Aorta (tissue), 5 donors: ENCODE measurements at places on chromosomes 4 and X. TPM values are rescaled to one million over a fixed set of nuclear protein-coding genes. Genes with fewer than 3 reads are reported as not detected.
A peak's percentile ranks its signal among the peaks of the same experiment; 100 is the strongest.

DNA sequence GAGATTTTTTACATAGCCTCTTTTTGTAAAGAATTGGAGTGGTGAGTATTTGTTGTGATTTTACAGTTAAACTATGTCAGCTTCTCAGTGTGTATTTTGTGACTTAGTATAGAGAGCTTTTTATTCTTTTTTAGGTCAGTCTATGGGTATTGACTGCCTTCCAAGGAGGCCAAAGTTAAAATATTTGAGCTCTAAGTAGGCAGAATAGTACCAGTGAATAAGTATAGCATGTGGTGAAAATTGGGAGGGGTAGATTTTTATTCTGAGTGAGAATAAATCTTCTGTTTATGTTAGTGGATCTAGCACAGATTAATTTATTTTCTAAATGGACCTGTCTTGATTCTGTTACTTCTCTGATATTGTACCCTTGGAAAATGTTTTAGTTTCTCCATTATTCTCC is 37.5 kb downstream of the HERC3 start:
- no peaks in the 10 kb centered on the region for H3K4me1 ChIP-seq
- H3K36me3 ChIP-seq = no peaks in the 10 kb centered on the region
- no peaks in the 10 kb centered on the region for H3K27me3 ChIP-seq

The UGT2A1 gene
- not detected for total RNA-seq

GRCh38 chrX:107659768-107660167 is 31.5 kb downstream of the PRPS1 start:
- no peak overlapping the region for H3K4me3 ChIP-seq
- DNase-seq = no peak
- H3K27ac ChIP-seq = no peak overlapping the region
- H3K4me1 ChIP-seq = no peaks in the 10 kb centered on the region

DNA sequence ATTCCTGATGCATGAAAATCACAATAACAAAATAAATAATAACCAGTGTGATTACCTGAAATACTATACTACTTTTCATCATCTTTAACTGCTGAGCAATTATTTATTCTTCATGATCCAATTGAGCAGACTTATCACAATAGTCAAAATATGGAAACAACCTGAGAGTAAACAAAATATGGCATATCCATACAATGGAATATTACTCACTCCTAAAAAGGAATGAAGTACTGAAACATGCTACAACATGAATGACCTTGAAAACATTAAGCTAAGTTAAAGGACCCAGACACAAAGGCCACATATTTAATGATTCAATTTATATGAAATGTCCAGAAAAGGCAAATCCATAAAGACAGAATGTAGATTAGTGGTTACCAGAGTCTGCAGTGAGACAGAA is 146.8 kb downstream of the MID1IP1 start:
- no peak overlapping the region for H3K4me3 ChIP-seq
- H3K36me3 ChIP-seq = no peaks in the 10 kb centered on the region
- no peaks in the 10 kb centered on the region for H3K27me3 ChIP-seq
- H3K27ac ChIP-seq = no peak overlapping the region
- H3K4me1 ChIP-seq = no peaks in the 10 kb centered on the region
- DNase-seq = no peak

DNA sequence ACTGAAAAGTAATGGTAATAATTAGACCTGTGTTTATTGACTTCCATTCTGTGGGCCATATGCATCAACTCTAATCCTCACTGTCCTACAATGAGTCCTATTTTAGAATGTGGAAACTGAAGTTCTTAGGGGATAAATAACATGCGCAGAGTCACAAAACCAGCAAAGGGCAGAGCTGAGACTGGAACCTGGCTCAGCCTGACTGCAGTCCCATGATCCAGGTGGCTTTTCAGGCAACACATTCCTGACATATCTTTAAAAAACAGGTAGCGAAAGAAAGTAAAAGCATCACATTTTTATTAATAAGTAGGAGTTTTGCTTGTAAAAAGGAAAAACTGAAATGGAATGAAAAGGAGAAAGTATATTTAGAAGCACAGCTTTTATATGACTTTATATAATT is 34.7 kb upstream of the PRSS48 start:
- no peak overlapping the region for H3K27ac ChIP-seq
- H3K4me3 ChIP-seq = no peak overlapping the region
- H3K4me1 ChIP-seq = no peaks in the 10 kb centered on the region
- no peaks in the 10 kb centered on the region for H3K36me3 ChIP-seq

DNA sequence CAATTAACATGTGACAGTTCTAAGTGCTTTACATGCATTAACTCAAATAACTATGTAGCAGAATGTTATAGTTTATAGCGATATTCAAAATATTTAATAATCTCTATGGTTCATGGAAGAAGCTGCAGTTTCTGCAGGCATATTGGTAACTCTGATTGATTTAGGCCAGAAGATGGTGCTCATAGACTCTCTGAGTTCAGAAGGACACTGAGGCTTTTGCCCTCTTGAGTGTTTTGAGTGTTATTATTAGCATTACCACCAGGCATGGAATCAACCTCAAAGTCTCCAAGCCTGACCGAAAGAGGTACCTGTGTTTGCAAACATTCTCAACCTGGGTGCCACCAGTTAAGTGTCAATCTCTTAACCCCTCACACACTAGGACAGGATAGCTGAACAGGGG is 792.3 kb upstream of the PCDH7 start:
- no peaks in the 10 kb centered on the region for H3K27me3 ChIP-seq
- no peak for DNase-seq
- H3K36me3 ChIP-seq = no peaks in the 10 kb centered on the region
- H3K4me3 ChIP-seq = no peak overlapping the region

GRCh38 chr4:26223155-26223554 is 97.7 kb upstream of the RBPJ start:
- no peaks in the 10 kb centered on the region for H3K4me1 ChIP-seq
- no peak overlapping the region for H3K27ac ChIP-seq
- H3K4me3 ChIP-seq = no peak overlapping the region
- no peaks in the 10 kb centered on the region for H3K36me3 ChIP-seq
- DNase-seq = no peak

The CCDC110 gene
- 3.8 TPM for total RNA-seq

DNA sequence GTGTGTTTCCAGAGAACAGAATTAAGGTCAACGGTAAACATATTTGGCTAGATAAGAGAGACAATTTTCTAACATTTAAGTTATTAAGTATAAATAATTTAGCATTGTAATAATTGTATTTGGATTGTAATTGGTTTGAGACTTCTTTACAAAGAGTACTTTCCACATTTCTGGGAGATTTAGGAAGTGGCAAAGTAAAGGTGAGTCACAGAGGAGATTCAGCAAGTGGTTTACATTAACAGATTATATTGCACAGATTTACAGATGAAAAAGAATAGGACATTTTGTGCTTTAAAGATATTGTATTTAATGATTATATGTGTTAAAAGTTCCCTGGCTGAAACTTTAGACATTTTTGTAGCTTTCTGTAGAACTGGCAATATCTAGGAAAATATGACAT is 584.4 kb upstream of the AADAT start:
- H3K36me3 ChIP-seq = no peaks in the 10 kb centered on the region
- no peak overlapping the region for H3K27ac ChIP-seq
- DNase-seq = no peak

GRCh38 chrX:130083107-130083490 is 27.2 kb downstream of the ELF4 start:
- no peaks in the 10 kb centered on the region for H3K4me1 ChIP-seq
- DNase-seq = no peak
- no peaks in the 10 kb centered on the region for H3K36me3 ChIP-seq
- H3K4me3 ChIP-seq = no peak overlapping the region
- H3K27me3 ChIP-seq = no peaks in the 10 kb centered on the region

DNA sequence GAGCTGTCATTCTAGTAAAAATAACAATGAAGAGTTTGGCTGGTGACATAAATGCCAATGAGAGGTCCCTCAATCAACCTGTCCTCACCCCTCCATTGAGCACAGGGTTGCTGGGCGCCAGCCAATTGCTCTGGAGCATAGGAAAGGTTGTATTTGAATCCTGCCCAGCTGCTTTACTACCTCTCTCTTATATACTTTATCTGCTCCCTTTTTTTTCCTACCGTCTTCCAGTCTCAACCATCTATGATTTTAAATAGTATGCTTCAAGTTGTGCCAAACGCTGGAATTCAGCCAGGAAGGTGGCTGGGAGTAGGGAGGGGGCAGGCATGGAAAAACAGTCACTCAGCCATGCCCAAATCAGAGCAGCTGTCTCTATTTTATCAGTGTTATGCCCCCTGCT is 153.8 kb downstream of the NR3C2 start:
- no peaks in the 10 kb centered on the region for H3K27me3 ChIP-seq
- no peak overlapping the region for H3K4me3 ChIP-seq
- no peak overlapping the region for H3K27ac ChIP-seq
- no peaks in the 10 kb centered on the region for H3K36me3 ChIP-seq

GRCh38 chr4:150348079-150348478 is 233.9 kb upstream of the MAB21L2 start:
- no peaks in the 10 kb centered on the region for H3K4me1 ChIP-seq
- no peak overlapping the region for H3K27ac ChIP-seq
- H3K4me3 ChIP-seq = no peak overlapping the region
- H3K27me3 ChIP-seq = no peaks in the 10 kb centered on the region
- no peak for DNase-seq

GRCh38 chrX:68681443-68681941 is 34.0 kb downstream of the STARD8 start:
- H3K4me3 ChIP-seq = no peak overlapping the region
- H3K4me1 ChIP-seq = no peaks in the 10 kb centered on the region
- H3K27ac ChIP-seq = no peak overlapping the region
- H3K27me3 ChIP-seq = no peaks in the 10 kb centered on the region

- H3K4me1 ChIP-seq = no peaks in the 10 kb centered on the region
- no peaks in the 10 kb centered on the region for H3K36me3 ChIP-seq
- no peak overlapping the region for H3K4me3 ChIP-seq
- H3K27ac ChIP-seq = no peak overlapping the region
- no peaks in the 10 kb centered on the region for H3K27me3 ChIP-seq
- DNase-seq = no peak
Measured at GRCh38 chr4:37629713-37630112, 56.5 kb downstream of the RELL1 start.

DNA sequence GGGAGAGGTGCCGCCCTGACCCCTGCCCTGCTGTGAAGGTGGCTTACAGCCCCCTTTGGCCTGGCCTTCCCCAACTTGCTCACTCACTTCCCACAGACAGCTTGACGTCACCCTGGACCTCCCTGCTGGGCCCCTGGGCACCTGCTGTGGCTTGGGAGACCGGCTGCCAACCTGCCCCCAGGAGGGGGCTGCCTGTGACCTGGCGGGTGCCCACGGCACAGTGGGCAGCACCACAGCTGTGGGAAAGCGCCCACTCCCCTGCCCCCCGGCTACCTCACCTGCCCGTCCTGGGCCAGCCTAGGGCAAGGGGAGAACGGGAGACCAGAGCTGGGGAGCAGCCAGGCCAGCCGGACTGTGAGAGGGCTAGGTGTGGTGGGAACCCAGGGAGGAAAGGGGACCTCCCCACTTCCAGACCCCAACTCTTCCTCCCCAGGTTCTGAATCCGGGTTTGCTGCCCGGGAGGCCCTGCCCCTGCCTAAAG is 2.4 kb upstream of the ZFP92 start:
- H3K27me3 ChIP-seq = no peaks in the 10 kb centered on the region
- peaks cover 3% of the 10 kb centered on the region for H3K4me1 ChIP-seq
- no peaks in the 10 kb centered on the region for H3K36me3 ChIP-seq
- DNase-seq = peak; percentile 53

- DNase-seq = no peak
- H3K27ac ChIP-seq = no peak overlapping the region
- no peaks in the 10 kb centered on the region for H3K27me3 ChIP-seq
- H3K36me3 ChIP-seq = no peaks in the 10 kb centered on the region
- H3K4me3 ChIP-seq = no peak overlapping the region
- no peaks in the 10 kb centered on the region for H3K4me1 ChIP-seq
Measured at GRCh38 chr4:70589785-70590184, 2.3 kb upstream of the AMBN start.

GRCh38 chrX:154064637-154065435 is 32.7 kb downstream of the MECP2 start:
- H3K36me3 ChIP-seq = no peaks in the 10 kb centered on the region
- H3K4me1 ChIP-seq = peaks cover 2% of the 10 kb centered on the region

DNA sequence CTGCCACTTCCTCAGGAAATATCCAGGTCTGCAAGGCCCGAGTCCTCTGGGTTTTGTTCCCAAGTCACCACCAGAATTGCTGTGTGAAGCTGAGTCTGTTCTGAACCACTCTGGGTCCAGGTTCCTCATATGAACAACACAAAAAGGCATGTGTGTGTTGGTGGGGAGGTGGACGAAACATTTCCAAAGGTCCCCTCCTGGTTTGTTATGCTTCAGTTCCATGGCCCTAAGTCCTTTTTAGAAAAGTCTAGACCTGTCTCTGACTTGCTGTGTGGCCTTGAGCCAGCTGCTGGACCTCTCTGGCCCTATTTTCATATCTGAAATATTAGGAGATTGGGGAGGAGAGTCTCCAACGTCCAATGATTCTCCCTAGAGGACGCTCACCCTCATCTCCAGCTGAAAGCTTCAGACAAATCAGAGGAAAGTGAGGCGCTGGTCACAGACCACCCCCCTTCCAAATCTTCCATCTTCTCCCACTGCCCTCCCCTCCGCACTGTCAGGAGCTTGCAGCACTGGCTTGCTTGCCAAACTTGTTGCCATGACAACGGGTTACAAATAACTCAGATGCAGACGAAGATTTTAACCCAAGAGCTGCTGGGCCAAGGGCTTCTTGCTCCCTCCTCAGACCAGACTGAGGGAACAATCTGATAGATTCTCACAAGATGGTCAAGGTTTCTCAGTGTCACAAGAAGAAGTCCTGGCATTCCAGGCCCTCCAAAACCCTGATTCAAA is 64.5 kb downstream of the SMC1A start:
- H3K27me3 ChIP-seq = no peaks in the 10 kb centered on the region
- no peak overlapping the region for H3K27ac ChIP-seq
- DNase-seq = no peak
- no peak overlapping the region for H3K4me3 ChIP-seq

- H3K36me3 ChIP-seq = no peaks in the 10 kb centered on the region
- H3K4me3 ChIP-seq = no peak overlapping the region
- H3K27ac ChIP-seq = no peak overlapping the region
- H3K27me3 ChIP-seq = no peaks in the 10 kb centered on the region
- H3K4me1 ChIP-seq = no peaks in the 10 kb centered on the region
- DNase-seq = no peak
Measured at GRCh38 chrX:25544641-25545040, 528.9 kb upstream of the ARX start.

The NCBP2L gene
- total RNA-seq = not detected

- H3K27ac ChIP-seq = no peak overlapping the region
- no peak overlapping the region for H3K4me3 ChIP-seq
- no peak for DNase-seq
- H3K27me3 ChIP-seq = no peaks in the 10 kb centered on the region
Measured at GRCh38 chr4:89048906-89049601, 7.9 kb downstream of the FAM13A start.

GRCh38 chrX:119093991-119094735 is 21.4 kb downstream of the CT47C1 start:
- H3K4me1 ChIP-seq = no peaks in the 10 kb centered on the region
- no peak overlapping the region for H3K27ac ChIP-seq
- DNase-seq = no peak
- H3K4me3 ChIP-seq = no peak overlapping the region
- no peaks in the 10 kb centered on the region for H3K36me3 ChIP-seq
- no peaks in the 10 kb centered on the region for H3K27me3 ChIP-seq

The SMIM14 gene
- 68.5 TPM for total RNA-seq
